ENCODE measurements at places on chromosomes 12 and 14.

DNA sequence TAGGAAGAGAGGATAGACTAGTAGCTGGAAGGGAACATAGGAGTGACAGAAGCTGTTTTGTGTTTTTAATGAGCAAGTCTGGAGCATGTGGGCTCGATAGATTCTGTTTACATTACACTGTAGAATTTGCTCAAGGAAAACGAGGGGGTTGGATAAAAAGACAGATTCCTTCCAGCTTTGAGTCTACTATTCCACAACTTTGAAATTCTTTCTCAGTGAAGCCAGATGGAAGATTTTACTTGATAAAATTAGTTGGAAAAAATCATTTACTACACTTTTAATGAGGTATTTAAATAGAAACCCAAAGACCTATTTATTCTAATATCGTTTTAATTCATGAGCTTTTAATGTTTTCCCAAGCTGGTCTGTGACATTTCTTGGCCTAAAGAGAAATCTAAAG lies 19.5 kb upstream of the EPS8 start:
- no peak for DNase-seq

DNA sequence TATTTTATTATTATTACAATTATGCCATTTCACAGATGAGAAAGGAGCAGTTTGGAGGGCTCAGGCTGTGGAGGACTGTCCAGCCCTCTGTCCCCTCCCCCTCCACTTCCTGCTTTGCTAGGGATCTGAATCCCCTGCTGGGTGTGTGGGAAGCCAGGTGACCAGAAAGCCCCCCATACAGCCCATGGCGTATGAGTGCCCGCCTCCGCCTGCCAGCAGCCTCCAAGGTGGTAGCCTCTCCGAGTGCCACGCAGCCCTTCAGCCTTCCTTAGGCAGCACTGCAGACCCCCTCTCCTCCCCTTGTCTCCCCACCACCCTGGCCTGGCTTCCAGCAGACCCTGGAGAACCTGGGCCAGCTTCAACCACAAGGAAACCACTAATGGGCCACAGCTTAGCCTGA lies 12.6 kb downstream of the DTX1 start:
- no peak for DNase-seq

- no peak for DNase-seq
Measured at GRCh38 chr12:123836292-123836691, 74.2 kb downstream of the DNAH10 start.

- DNase-seq, result no peak
Measured at GRCh38 chr14:52824462-52824861, 33.1 kb upstream of the GNPNAT1 start.

DNA sequence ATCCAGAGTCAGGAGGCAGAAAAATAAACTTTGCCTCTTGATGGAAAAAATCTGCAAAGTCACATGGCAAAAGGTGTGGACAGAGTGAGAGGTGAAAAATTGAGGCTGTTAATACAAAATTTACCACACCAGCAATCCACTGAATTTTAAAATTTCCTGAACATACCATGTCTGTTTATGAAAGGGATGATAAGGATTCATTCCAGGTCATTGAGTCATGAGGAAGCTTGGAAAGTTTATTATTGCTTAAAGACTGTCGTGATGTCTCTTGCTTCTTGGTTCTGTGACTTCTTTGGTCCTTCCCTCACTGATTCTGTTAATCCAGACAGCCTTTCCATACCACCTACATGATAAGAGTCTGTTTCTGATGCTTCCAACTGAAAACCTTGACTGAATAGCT lies 73.2 kb downstream of the TTC6 start:
- DNase-seq, result no peak

DNA sequence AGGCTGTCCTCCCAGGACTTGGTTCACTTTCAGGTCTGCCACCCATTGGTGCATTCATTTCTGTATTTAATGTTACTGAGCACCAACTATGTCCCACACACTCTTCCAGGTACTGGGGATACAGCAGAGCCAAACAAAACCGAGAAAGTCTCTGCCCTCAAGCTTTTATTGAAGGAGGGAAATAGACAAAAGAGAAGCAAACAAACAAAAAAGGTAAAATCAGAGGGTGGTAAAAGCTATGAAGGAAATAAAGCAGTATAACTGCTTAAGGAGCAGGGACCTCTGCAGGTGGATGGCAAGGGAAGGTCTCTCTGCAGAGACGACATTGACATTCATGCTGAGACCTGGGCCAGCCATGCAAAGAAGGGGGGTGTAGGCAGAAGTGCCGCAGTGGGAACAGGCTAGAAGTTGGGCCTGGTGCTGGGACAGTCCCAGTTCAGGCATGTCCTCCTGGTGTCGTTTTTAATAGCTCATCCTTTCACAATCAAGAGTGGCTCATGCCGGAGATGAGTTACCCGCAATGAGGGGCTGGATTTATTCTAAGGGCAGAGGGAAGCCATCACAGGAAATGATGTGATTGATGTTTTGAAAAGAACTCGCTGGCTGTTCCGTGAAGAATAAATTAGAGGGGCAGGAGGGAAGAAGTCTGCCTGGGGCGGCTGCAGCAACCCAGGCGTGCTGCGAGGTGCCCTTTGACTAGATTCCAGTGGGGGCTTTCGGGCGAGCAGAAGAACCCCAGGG lies 72.8 kb downstream of the IRF2BPL start:
- no peak for DNase-seq

- DNase-seq, result no peak
Measured at GRCh38 chr14:102711946-102712345, 65.3 kb upstream of the TRAF3 start.

GRCh38 chr12:81976661-81977060 lies 217.5 kb upstream of the PPFIA2 start:
- DNase-seq, result no peak

GRCh38 chr12:76866726-76867125 lies 12.1 kb downstream of the CSRP2 start:
- no peak for DNase-seq

- no peak for DNase-seq
Measured at GRCh38 chr12:4438834-4439596, 6.6 kb downstream of the FGF6 start.

GRCh38 chr14:104984056-104984894 lies 1.3 kb upstream of the CLBA1 start:
- DNase-seq, result no peak

DNA sequence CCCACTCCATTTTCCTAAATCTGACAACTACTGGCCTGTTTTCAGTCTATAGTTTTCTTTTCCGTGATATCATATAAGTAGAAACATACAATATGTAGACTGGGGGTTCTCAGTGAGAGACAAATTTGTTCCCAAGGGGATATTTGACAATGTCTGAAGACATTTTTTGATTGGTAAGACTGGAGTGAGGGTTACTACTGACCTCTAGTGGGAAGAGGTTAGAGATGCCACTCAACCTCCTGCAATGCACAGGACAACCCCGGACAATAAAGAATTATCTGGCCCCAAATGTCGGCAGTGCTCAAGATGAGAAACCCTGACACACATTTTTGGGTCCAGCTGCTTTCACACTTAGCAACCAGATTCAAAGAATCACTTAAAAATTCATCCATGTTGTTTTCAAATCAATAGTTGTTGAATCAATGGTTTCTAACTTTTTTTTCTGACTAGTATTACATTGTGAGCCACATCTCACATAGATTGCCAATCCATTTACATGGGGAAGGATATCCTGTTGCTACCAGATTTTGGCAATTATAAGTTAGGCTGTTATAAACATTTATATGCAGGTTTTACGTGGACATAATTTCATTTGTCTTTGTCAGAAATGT lies 307.1 kb downstream of the RPL10L start:
- no peak for DNase-seq

- no peak for DNase-seq
Measured at GRCh38 chr12:107238296-107238695, 144.9 kb upstream of the CRY1 start.

DNA sequence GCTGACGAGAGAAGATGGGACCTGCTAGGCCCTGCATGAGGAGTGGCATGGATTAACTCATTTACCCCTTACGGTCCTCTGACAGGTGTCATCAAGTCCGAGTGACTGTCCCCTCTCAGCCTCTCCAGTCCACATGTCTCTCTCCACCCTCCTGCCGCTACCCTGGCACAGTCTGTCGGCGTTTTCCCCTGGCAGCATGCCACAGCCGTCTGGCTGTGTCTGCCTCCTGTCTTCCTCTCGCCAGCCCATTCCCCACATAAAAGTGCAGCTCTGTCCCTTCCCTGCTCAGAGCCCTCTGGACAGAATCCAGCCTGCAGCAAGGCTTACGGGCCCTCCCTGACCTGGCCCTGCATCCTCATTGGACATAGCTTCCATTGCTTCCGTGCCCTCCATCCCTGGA lies 45.6 kb downstream of the UBE3B start:
- no peak for DNase-seq

GRCh38 chr12:57342207-57342691 lies 88.6 kb downstream of the R3HDM2 start:
- no peak for DNase-seq

DNA sequence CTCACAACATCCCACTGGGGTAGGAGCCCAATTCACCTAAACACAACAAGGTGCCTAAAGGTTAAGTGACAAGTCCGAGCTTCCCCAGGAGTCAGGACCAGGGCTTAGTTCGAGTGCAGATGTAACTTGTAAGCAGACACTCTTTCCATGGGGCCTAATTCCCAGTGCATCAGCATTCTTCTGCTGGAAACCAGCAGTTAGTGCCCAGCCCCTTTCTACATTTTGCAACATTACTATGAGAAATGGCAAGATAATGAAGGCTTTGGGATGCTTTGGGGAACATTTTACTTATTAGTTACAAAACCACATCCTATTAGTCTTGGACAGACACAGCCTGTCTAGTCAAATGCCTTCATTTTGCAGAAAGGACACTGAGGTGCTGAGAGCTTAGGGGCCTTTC lies 179.8 kb downstream of the CALM1 start:
- no peak for DNase-seq

- no peak for DNase-seq
Measured at GRCh38 chr12:113469949-113470743, 1.5 kb downstream of the LHX5 start.

DNA sequence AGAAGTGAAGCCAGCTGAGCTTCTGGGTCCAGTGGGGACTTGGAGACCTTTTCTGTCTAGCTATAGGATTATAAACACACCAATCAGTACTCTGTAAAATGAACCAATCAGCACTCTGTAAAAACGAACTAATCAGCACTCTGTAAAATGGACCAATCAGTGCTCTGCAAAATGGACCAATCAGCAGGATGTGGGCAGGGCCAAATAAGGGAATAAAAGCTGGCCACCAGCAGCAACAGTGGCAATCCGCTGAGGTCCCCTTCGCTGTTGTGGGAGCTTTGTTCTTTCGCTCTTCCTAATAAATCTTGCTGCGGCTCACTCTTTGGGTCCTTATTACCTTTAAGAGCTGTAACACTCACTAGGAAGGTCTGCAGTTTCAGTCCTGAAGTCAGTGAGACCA lies 72.3 kb downstream of the NTS start:
- DNase-seq, result no peak

DNA sequence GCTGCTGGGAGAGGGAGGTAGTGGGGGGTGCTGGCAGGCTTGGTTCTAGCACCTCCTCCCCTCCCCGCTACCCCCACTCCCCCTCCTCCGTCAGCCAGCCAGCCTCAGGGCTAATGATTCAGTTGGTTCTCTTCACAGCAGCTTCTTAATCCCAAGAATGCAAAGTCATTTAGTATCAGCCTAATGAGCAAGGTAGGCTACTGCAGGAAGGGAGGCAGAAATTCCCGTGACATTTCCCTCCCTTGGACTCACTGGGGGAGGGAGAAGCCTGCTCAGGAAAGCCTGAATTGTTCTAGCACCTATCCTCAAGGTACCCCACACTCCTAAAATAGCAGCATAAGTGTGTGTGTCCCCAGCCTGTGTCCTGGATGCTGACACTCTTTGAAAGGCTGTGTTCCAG lies 29.8 kb downstream of the ITPK1 start:
- DNase-seq, result no peak

DNA sequence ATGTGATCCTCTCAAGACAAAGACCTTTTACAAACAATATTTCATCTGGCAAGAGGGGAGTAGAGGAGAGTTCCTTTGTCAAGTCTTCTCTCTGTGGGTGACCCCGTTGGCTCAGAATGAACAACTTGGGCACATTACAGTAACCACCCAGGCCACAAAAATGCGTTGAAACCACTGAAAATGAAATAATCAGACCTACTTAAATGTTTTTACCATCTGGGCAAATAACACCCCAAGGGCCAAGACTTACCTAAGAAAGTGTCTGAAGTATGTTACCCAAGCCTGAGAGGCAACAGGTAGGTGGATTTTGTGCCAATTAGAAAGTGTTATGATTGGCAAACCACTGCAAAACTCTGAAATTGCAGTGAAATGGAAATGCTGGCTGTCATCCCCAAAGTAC lies 1.3 kb downstream of the TC2N start:
- no peak for DNase-seq

DNA sequence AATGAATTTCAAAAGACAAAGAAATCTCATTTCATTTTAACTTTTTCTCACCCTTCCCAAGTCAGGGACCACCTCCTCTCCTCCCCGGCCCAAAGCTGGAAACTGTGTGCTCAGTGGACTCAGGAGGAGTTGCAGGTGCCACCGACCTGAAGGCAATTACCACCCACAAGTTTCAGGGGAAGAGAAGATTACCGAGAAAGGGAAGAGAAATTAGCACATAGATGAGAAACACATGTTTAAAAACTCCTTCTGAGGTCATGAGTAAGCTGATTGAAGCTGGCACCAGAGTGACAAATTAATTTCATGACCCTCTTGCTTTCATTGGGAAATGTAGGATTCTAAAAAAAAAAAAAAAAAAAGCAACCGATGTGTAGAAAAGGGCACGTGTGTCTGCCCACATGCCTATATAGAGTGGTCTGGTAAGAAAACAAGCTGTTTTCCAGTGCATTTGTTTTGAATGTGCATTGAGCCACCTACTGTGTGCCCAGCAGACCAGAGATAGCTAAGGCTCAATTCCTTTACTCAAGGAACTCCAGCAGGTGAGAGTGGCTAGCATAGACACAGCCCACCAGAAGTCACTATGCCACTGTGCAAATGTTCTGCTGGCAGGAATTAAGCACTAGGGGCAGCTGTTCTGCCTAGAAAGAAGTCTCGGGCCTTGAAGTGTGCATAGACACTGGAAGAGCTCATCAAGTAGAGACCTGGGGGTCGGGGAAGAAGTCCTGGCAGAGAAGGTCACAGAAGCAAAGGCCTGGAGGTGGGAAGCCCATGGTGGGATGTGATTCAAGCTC lies 30.5 kb downstream of the DPF3 start:
- DNase-seq, result no peak

- DNase-seq, result no peak
Measured at GRCh38 chr12:198705-199104, 15.3 kb downstream of the SLC6A12 start.

GRCh38 chr12:47377414-47378221 lies 297.9 kb upstream of the AMIGO2 start:
- DNase-seq, result peak; percentile 99

- DNase-seq, result no peak
Measured at GRCh38 chr12:32032205-32032810, 73.1 kb downstream of the RESF1 start.

DNA sequence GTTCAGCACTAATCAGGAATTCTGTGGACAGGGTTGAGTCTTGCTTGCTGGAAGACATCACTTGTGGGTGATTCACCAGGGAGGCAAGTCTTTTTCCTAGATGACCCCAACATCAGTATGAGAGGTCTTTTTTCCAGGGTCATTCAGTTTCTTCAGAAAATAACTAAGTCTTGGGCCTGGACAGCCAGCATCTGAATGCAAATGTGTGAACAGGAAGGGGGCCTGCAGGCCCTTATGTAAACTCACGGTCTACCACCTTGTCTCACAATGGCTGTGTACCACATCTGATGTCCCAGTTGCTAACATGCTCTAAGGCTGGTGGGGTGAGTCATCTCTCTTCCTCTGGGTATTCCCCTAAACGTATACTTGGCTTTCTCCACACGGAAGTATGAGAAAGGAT lies 79.2 kb downstream of the HECTD4 start:
- DNase-seq, result no peak

GRCh38 chr12:105547786-105548185 lies 217.3 kb downstream of the C12orf75 start:
- no peak for DNase-seq

- DNase-seq, result no peak
Measured at GRCh38 chr14:104800015-104800770, 708 bp upstream of the ZBTB42 start.
